ENCODE measurements at places on chromosomes 12 and 14. TPM values are rescaled to one million over a fixed set of nuclear protein-coding genes. Genes with fewer than 3 reads are reported as not detected.

DGLUCY gene
- 38.2 TPM for total RNA-seq

TMEM132D gene
- total RNA-seq, result not detected

BEST3 gene
- 0.43 TPM for total RNA-seq

TUNAR gene
- not detected for total RNA-seq

ASIC1 gene
- total RNA-seq, result 0.72 TPM

NRXN3 gene
- 0.22 TPM for total RNA-seq

DIO3 gene
- total RNA-seq, result not detected

ASB8 gene
- total RNA-seq, result 21.2 TPM

LGR5 gene
- not detected for total RNA-seq

OTOGL gene
- total RNA-seq, result 0.14 TPM

RPGRIP1 gene
- total RNA-seq, result 0.22 TPM

CD9 gene
- 284 TPM for total RNA-seq

A2M gene
- total RNA-seq, result 10.2 TPM

PAN2 gene
- 20.6 TPM for total RNA-seq

ARMH4 gene
- total RNA-seq, result 1.9 TPM

FGF23 gene
- not detected for total RNA-seq

DAO gene
- not detected for total RNA-seq

MANSC4 gene
- total RNA-seq, result not detected
